ENCODE measurements at places on chromosomes 2 and 18.

- no peak for DNase-seq
Measured at GRCh38 chr2:238409341-238410199, 17.2 kb upstream of the ASB1 start.

GRCh38 chr2:29039718-29040480 is 34.4 kb downstream of the PCARE start:
- no peak for DNase-seq

DNA sequence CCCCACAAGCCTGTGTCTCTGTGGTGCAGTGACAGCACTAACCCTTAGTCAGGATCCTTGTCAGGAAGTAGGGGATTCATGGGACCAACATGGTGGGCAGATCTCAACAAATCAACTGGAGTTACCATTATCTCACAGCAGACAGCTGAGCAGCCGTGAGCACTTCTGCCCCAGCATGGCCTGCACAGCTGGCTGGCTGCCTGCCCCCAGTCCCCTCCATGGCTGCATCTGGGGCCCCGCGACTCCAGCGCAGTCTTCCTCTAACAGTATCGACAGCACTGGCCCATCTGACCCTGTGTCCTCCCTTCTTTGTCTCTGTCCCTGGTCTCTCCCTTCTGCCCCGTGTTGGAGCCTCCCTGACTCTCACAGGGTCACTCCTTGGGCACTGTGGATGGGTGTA is 4.7 kb upstream of the ADCY3 start:
- no peak for DNase-seq

DNA sequence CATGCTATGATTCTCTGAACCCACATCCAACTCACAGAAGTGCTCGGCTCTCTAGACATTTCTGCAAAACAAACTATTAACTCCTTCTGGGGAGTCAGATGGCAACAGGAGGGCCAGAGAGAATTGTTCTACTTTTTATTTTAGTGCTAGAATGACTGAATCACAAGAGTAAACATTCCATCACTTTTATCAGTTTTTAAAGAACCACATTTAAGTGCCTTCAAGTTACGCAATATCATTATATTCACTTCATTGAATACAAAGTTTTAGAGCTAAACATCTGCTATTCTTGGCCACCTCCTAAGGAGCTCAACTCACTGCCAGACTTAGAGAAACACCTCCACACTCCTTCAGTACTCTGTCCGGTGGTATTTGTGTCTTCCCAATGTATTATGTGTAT is 22.4 kb downstream of the B4GALT6 start:
- DNase-seq: no peak

GRCh38 chr18:59627414-59627813 is 69.8 kb downstream of the CCBE1 start:
- no peak for DNase-seq

DNA sequence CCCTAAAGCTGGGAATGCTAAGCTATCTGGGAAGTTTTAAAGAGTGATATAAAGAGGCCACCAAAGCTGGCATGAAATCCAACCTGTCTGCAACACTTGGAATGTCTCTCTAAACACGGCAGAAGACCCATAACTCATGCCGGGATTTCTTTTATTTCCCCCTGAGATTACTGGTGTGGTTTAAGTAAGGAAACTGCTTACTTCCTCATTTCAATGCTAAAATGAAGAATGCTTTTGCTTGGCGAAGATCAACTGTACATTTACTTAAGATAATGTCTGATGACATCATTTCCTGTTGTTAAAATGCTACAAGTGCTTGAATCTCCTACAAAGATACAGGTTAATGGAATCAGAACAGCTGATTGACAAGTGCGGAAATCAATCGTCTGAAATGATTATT is 353.8 kb upstream of the SALL3 start:
- no peak for DNase-seq

GRCh38 chr2:220044383-220044782 is 417.0 kb downstream of the SLC4A3 start:
- DNase-seq: no peak

DNA sequence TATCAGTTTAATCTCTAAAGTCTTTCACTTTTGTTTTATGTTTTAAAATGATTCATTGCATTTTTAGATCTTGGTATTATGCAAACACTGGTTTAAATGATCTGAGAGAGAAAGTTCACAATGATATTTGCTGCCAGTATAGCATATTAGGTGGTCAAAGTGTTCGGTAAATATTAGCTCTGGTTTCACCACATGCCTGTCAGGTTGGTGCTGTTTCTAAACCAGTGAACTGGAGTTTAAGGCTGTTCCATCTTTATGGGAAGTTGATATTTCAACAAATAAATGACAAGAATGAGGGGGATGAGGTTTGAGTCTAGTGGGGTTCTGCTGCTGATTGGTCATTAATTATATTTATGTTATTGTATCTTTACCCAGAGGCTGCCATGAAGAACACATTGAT is 436.4 kb downstream of the DCDC2C start:
- no peak for DNase-seq

DNA sequence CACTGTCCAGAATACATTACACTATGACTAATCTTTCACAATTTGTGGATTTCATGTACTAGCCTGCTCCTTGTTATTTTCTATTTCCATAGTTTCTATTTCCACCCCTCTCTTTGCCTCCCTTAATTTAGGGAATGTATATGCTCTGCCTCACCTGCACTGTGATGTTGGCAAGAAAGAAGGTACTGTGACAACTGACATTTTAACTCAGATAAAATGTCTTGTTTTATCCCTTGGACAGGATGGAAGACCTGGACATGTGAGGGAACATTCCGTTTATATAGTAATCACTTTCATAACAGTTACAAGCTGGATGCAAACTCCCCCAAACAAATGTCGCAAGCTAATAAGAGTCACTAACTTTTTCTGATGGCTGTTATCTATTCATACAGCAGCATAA is 21.5 kb upstream of the DSG3 start:
- DNase-seq: no peak

DNA sequence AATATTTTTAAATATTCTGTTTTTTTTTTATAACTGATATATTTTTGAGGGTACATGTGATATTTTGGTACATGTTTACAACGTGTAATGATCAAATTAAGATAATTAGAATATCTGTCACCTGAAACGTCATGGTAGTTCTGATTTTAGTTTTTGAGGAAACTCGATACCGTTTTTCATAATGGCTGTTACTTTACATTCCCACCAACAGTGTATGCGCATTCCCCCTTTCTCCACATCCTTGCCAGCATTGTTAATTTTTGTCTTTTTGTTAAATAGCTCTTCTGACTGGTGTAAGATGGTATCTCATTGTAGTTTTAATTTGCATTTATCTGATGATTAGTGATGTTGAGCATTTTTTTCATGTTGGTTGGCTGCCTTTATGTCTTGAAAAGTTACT is 206.8 kb upstream of the STON1 start:
- no peak for DNase-seq

DNA sequence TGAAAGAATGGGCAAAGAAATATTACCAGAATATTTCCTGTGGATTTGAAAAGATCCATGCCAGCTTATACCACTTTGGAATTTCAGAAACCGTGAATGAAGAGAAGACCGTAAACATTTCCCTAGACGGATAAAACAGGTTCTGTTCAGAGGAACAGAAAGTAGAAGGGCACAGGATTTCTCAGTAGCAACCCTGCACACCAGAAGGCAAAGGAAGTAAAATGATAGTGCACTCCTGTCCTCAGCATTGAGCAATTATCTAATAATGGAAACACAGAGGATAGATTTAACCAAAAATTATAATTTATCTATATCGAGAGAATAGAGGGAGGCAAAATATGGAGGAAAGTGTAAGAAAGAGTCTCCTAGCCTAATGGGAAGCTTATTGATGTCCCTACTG is 87.0 kb upstream of the ITGA6 start:
- DNase-seq: no peak

GRCh38 chr2:207546822-207547221 is 17.1 kb downstream of the CREB1 start:
- no peak for DNase-seq

DNA sequence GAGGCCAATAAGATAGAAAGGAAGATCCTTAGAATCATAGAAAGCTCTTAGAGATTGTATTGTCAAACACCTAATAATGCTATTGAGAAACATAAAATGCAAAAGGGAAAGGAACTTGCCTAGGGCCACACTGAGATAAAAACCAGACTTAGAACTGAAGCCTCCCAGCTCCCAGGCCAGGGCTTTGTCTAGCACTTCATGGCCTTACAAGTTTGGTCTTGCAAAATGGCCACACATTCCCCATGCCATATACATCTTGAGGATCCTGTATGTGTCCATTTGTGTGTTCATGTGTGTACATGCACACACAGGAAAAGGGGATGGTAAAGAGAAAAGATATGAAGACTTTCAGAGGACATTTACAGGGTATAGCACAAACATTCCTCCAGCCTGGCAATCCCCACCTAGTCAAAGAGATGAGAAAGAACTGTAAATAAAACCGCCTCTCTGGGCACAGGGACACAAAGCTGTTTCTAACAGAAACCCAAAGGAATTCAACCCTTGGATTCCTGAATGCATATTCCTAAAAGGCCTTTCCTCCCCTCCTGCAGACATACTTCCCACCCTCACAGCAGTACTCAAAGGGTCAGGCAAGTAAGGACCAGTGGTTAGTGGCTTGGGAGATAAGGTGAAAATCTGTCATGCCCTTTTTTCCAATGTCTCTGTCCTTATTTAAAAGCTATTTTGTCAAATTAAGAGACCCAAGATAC is 99.7 kb upstream of the KLHL29 start:
- DNase-seq: no peak

- DNase-seq: no peak
Measured at GRCh38 chr2:43105586-43106558, 120.5 kb downstream of the ZFP36L2 start.

DNA sequence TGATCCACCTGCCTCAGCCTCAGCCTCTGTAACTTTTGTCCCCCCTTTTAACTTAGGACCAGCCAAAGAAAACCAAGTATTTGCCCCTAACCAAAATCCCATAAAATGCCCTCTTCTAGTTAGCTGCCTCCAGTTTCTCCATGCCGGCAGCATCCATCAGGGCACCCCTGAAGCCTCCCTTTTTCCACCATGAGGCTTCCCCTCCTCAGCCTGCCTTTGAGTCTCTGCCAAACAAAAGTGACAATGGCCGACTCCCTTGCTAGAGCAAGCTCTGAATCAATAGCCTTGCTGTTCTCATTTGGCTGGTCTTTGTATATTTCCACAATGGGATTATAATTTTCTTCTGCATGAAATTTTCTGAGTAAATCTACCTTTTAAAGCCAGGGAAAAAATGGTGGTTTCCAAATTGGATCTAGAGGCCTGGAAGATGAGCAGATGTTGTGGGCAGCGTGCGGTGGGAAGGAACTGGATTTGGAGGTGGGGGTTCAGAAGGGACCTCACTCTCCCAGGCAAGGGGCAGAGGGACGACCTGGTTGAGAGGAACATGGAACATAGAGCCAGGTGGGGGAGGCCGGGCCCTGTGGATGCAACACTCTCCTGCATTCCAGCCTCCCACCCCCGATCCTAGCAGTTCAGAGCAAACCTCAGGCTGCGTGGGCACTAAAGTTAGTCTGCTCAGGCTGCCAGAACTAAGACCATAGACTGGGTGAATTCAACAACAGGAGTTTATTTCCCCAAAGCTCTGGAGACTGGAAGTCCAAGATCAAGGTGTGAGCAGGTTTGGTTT is 80.6 kb downstream of the HS6ST1 start:
- DNase-seq: no peak

DNA sequence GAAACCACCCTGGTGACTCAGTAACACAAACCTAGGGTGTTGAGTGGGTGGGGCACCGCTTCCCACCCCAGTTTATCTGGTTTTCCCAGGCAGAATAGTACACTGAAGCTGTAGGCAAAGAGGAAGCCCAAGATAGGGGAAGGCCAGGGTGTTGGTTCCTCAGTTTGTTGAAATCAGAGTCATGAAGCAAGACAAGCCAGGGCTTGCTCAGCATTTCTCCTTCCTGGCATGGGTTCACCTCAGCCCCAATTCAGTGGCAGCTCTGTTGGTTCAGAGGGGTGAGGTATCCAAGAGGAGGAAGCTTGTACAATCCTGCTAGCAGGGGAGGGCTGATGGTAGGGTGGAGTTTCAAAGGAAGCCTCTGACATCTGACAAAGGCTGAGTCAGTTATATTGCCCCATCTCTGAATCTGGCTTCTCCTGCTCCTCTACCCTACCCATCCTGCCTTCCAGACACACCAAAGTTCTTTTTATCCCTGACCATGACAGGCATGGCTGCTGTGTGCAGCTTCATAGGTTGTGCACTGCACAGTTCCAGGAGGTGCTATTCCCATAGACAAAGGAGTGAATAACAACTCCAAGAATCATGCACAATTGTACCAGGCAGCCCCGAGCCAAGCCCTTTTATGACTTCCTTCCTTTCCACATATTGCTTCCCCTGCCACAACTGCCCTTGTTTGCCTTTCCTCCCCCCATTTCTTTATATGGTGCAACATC is 24.9 kb upstream of the RAB10 start:
- DNase-seq: no peak

DNA sequence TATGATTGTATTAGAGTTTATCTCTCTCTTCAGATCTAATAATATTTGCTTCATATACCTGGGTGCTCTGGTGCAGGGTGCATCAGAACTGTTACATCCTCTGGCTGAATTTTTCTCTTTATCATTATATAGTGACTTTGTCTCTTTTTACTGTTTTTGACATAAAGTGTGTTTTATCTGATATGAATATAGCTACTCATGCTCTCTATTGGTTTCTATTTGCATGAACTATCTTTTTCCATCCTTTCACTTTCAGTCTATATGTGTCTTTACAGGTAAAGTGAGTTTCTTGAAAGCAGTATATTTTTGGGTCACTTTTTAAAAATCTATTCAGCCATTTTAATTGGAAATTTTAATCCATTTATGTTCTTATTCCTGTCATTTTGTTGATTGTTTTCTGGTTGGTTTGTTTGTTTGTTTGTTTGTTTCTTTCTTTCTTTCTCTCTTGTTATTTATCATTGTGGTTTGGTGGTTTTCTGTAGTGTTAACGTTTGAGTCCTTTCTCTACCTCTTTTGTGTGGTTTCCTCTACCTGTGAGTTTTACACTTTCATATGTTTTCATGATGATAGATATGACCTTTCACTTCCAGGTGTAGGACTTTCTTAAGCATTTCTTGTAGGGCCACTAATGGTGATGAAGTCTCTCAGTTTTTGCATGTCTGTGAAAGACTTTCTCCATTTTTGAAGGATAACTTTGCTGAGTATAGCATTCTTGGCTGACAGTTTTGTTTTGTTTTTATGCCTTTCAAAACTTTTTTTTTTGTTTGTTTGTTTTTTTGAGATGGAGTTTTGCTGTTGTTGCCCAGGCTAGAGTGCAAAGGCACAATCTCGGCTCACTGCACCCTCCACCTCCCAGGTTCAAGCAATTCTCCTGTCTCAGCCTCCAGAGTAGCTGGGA is 54.9 kb downstream of the CCNT2 start:
- no peak for DNase-seq

DNA sequence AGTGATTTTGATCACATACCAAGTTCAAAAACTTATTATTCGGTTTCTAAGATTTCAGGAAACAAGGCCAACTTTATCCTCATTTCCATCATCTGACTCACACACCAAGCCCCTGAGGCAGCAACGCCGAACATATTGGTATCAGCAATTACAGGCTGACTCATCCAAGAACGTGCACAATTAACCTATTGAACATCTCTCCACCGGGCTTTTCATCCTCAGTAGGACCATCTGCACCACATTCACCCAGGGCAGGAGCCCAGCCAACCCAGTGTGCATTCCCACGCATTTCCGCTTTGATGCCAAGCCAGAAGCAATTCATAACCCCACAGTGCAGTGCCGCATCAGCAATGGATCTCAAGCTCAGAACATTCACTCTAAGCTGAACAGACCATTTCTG is 52.9 kb downstream of the SCG2 start:
- DNase-seq: no peak

GRCh38 chr18:2654169-2654927 is 1.2 kb upstream of the SMCHD1 start:
- no peak for DNase-seq
